Activated T-cell treated with anti-CD3 and anti-CD28 coated beads for 24 hours (primary cell): ENCODE measurements at places on chromosomes 1 and 21.

DNA sequence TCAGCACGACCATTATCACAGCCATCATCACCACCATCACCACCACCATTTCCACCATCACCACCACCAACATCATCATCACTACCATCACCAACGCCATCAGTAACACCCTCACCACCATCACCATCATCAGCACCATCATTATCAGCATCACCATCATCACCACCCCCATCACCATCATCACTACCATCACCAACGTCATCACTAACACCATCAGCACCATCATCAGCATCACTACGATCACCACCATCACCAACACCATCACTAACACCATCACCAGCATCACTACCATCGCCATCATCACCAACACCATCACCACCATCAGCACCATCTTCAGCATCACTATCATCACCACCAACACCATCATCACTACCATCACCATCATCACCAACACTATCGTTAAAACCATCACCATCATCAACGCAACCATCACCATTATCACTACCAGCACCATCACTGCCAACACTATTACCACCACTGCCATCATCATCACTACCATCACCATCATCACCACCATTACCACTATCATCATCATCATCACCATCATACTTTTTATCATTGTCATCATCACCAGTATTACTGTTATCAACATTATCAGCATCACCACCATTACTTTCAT lies 1.3 kb downstream of the TAS1R2 start:
- DNase-seq, result no peak

GRCh38 chr1:172630868-172631267 lies 28.0 kb upstream of the FASLG start:
- DNase-seq, result no peak

- DNase-seq, result no peak
Observed at GRCh38 chr1:241086686-241087085, 270.3 kb downstream of the RGS7 start.

- no peak for DNase-seq
Observed at GRCh38 chr21:15211491-15212133, 146.8 kb upstream of the NRIP1 start.

- DNase-seq, result no peak
Observed at GRCh38 chr1:217072926-217073325, 349.7 kb upstream of the ESRRG start.

- DNase-seq, result no peak
Observed at GRCh38 chr1:48675251-48675650, 101.4 kb downstream of the BEND5 start.

DNA sequence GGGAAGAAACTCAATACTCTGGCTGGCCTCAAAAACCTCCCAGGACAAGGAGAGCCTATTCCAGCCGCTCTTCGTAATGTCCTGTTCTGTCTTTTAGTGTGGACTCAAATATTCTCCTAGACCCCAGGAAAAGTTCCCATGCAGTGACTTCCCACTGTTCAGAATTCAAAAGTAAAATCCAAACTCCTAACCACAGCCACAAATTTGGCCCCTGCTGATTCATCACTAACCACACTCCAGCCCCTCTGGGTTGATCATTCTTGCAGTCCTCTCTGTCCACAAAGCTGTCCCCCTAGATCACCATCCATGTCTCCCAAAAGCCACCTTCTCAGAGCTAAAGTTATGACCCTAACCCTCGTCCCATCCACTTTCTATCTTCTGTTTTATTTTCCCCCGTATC lies 5.1 kb downstream of the CTNNBIP1 start:
- DNase-seq, result no peak

DNA sequence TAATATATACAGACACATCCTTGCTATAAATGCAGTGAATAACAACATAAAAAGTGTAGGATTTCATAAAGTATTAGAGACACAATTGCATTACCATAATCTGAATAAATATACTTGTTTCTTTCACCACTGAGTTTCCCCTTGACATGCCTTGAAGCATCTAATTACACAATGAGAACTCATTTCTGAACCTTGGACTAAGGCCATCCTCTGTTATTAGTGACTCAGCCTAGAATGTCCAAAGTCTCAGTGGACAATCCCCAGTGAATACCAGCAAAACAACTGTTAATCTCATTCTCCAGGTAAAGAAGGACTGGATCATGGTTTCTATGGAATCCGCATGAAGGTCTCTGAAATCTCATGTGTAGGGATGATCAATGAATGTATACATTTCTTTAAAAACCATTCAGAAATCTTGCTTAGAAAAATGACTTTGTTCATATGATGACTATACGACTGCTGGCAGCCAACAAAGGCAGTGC lies at the start of gene OR2L5:
OR2L5 (plus strand) TSS at position 432 of the 482 bp plus-strand sequence. CDS start 8,288 bp downstream, outside the sequence.
- DNase-seq, result no peak

DNA sequence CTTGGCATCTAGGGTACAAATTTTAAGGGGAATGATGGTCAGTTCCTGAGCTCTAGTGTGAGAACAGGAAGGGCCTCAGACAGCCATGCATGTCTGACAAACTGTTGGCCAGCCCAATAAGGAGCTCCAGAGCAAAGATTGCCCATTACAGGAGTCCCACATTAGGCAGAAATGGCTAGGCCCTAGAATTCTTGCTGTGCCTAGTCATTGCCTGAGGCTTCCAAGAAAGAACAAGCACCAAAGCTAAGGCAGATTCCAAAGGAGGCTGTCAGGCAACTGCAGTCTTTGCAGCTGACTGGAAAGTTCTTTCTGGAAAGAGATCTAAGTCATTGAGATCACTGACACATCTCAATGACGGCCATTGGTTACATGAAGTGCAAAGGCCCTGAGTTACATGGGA lies 3.9 kb upstream of the STIL start:
- DNase-seq, result no peak

GRCh38 chr1:151001602-151002001 lies 5.1 kb downstream of the MINDY1 start:
- no peak for DNase-seq

DNA sequence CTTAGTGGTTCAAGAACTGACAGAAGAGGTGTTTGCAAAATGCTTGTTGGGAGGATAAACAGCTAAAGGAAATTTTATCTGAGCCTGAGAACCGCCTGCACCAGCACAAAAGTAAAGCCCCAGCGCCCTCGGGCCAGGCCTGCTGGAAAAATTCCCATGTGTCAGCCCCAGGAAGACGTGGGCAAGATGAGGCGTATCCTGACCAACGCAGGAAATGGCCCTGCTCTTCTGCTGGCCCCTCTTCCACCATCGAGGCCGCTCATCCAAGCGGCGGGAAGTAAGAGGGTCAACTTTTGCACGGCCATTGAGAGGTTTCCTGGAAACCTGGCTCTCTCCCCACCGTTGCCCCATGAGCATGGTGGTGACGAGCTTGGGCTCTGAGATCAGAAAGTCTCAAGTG lies 39.6 kb downstream of the LRRC3 start:
- DNase-seq, result no peak

DNA sequence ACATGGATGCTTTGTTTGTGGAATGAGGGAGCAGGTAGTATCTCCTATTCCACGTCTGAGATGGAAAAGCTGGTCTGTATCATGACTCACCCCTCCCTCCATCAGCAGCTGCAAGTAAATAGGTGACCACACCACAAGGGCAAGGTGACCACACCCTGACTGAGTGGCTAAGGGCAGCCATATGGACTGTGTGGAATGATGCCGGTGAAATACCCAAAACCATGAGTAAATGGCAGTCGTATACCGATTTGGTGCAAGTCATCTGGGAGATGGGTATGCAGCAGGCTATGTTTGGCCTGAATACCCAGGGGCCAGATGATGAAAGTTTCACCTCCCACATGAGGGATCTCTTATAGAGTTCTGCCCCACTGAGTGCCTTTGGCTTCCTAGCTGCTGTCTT lies 15.8 kb upstream of the UBE2U start:
- no peak for DNase-seq

DNA sequence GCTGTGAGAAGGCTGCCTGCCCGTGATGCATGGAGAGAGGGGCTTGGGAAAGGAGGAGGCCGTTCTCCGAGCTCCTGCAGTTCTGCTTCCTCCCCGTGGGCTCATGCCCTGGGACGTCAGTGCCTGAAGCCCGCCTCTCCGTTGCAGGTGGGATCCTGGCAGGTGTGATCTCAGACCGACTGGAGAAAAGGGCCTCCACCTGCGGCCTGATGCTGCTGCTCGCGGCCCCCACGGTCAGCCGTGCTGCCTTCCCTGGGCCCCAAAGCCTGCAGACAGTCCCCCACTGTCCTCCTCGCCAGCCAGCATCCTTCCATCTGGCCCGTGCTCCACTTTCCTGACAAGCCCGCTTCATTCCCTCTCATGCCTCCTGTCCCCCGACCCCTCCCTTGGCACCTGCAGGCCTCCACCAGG lies 50.9 kb downstream of the SLC37A1 start:
- DNase-seq, result no peak

DNA sequence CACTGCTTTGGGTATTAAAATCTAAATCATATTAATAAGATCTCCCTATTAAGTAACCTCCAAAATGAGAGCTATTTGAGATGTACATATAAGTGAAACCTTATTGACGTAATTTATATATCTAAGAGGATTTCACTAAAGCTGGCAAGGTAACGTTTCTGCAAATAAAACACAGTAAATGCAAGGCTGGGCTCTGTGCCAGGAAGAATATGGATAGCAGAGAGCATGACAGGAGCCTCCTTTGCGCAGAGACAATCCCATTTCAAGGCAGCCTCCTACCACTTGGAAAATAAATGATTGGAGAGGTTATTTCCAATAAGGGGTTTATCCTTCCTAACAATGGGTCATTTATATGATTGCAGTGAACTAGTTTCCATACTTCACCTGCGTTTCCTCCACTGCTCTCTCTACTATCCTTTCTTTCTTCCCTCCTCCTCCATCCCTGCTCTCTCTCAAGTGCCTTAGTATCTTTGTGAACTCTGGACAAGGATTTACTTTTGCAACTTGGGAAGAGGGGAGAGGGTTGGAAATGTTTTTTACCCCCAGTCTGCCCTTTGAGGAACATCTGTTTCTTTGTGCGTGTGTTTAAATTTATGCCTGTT lies 3.0 kb upstream of the NFIA start:
- no peak for DNase-seq

- DNase-seq, result no peak
Observed at GRCh38 chr1:37189111-37189510, 154.8 kb upstream of the GRIK3 start.

GRCh38 chr1:8409106-8409505 lies 91.2 kb downstream of the SLC45A1 start:
- no peak for DNase-seq

- no peak for DNase-seq
Observed at GRCh38 chr1:187474336-187474735, 645.6 kb downstream of the PLA2G4A start.
